ENCODE measurements at places on chromosomes 1 and 21.

DNA sequence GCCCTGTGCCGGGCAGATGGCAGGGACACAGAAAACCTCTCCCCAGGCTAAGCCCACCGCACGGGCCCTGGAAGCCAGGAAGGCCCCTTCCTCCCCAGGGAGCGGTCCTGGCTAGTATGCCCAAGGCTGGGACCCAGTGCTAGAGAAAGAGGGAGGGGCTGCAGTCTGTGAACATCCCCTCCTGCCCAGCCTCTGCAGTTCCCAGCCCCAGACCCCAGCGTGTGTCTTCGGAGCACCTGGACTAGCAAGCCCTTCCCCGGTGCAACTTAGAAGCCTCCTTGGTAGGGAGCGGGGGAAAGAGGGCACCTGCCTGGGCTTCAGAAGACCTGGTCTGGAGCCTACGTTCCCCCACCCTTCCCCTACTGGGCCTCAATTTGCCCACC is 2.1 kb downstream of the PLEKHG5 start:
- no peak for DNase-seq

DNA sequence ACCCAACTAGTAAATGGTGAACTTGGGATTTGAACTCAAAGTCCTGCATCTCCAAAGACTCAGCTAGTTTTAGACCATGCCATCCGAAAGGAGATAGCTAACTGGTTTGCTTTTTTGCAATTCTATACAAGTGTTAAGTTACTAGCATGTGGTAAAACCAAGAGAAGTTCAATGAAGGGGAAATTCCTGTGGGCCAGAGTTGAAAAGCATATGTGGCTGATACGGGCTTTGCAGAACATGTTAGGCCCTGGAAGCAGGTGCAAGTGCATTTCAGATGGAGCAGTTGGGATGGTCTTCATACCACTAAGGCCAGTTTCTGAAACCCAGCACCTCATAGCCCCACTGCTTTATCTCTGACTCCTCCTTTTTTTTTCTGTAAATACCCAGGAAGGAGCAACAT is 620.9 kb downstream of the PLPP3 start:
- no peak for DNase-seq

DNA sequence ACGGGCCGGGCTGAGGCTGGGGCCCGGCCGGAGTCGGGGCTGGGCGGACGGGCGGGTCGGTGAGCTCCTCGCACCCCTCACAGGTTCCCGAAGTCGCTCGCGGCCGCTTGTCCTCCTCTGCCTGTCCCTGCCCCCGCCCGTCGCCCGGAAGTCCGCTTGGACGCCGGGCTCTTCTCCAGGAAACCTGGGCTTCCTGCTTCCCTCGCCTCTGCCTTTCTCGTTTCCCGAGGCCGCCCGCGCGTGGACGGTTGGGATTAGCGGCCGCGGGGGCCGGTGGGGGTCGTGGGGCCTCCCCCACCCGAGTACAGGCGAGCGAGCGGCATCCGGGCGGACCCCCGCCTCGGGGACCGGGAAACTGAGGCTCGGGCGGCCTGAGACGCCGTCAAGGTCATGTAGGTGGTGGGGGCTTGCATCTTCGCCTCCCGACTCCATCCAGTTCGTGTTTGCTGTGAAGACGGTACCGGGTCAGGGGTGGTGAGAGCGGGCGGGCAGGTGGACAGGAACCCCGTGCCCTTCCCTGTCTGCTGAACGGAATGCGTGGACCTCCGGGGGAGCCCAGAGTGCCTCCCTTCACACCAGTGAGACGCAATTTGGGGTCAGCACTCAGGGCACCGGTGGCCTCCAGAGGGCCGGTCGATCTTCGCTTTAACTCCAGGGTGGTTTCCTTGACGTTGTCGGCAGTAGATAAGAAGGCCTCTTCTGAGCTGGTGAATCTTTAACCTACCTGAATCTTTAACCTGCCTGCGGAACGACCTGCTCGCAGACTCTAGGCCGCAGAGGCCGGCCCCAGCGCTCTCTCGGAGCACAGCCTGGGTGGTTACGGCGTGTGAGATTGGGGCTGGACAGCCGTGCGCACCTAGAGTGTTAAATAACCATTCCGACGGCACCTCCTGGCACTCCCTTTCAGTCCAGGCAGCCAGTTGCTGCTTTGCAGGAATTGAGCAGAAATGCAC is 686 bp downstream of the ARF1 start:
- no peak for DNase-seq

DNA sequence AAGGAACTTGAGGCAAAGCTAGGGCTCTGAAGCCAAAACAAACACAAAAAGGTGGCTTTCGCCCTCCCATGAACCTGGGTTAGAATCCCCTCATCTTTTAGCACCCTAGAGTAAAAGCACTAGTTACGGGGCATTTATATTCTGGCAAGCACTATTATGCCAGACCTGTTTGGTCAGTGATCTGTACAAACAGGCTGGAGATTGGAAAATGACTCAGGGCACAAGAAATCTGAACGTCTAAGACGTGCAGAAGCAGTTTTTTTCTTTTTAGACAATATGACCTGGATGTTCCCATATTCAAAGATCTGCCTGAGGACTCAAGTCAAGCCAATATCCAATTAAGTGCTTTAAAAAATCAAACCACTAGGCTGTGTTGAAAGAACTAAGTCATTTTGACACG is 3.0 kb downstream of the ZNF436 start:
- no peak for DNase-seq

DNA sequence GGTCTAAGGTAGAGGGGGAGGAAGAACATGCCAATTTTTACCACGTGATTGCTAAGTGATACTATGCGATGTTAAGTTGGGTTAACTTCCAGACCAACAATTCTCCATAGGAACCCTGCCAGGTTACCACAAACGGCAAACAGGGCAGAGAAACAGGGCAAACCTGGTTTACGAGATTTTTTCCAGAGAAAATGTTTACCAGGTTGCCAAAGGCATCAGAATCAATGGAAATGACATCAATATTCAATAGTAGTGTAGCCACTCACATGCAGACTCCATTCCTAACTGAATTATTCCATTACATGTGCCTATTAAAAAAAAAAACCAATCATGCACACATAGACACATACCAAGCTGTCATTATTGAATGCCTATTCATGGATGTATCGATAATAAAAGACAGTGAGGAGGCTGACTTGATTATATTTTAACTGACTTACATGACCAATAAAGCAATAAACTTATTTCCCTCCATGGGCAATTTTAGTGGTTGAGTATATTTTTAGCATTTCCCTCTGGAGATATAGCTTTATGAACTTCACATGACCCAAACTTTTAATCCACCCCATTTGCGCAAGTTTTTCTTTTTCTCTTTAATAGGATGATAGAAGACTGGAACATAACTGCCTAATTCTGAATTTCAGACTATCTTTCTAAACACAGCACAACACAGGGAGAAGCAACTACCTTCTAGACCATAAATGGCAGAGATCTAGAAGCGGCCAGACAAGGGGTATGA is 40.5 kb upstream of the KCNE1 start:
- DNase-seq = no peak

DNA sequence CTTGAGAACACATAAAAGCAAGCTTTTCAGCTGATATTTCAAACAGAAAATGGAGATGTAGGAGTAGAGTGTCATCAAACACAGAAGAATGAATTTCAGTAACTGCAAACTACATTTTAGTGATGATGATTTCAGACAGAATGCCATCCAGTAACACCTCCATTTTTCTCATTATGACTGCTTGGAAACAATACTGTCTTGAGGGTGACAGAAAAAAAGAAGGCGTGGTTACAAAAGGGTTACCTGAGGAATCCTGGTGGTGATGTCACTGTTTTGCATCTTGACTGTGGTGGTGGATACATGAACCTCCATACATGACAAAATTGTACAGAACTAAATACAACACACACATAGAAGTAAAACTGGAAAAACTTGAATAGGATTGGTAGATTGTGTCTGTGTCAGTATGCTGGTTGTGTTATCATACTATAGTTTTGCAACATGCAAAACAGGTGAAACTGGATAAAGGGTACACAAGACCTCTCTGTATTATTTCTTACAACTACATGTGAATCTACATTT is 375.9 kb downstream of the PTBP2 start:
- no peak for DNase-seq

DNA sequence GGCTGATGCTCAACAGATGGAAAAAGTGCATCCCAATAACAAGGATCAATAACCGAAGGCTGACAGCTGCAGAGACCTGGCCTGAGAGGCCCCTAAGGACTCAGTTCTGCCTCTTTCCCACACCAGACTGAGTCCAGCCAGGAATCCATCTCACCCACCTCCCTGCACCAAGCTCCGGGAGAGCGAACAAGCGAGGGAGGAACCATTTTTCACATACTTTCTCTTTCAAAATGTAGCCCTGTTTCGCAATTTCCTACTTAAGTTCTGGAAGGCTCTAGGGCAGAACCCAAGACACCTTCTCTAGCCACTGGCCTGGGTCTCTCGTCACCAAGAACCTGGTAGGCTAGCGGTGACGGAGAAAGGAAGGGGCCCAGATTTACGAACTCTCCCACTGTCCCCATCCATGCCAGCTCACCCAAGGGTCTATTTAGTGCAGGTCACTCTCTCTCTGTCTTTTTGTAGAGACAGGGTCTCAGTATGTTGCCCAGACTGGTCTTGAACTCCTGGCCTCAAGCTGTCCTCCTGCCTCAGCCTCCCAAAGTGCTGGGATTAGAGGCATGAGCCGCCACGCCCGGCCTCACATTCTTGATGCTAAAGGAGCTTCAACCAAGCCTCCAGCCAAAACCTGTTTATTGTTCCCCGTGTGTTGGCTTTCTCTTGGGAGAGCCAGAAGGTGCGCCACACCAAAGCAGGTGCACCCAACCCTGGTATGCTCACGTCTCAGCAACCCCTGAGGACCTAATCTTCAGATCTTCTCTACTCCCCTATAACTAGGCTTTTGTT is 10.9 kb upstream of the GNL2 start:
- DNase-seq = no peak

DNA sequence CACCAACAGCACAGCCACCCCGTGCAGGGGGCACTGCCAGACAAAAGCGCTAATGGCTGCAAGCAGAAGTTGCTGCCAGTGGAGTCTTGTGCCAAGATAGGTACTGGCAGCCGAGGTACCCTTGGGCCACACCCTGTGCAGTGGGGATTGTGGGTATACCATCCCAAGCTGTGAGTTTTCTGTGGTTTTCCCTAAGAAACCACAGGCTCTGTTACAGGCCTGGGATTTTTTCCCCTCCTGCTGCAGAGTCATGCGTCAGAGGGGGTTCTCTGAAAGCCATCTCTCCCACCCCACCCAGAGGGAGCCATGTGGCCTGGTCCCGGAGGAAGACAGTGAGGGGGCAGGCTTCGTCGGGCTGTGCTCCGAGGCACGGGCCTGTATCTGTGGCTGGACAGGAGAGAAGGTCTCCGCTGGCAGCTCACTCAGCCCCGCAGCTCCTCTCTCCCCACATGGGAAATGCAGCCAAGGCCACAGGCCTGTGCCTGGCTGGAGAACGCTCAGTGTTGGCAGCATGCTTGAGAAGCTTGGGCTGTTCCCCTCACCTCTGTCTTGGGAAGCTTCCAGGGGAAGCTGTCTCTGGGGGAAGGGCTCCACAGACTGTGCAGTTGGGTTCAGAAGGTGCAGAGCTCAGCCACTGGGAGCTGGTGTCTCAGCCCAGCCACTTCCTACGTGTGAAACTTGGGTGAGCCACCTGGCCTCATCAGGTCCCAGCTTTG is 42.5 kb downstream of the NEK2 start:
- DNase-seq = no peak

GRCh38 chr1:172885971-172886370 is 164.8 kb downstream of the TNFSF18 start:
- DNase-seq = no peak

DNA sequence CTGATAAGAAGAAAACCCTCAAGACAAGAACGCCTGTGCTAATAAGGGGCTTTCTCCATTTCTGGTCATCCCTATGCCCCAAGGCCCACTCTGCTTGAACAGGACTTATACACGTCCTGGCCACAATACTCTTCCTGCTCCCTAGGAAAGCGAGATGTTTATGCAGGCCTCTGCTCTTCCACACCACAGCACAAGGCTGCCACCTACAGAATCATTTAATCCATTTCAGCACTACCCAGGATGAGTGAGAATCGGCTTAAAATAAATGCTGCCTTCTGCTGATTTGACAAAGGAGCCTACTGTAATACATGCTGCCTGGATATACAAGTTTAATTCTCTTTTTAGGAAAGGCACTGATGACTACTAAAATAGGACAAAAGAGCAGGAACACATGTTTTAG is 29.4 kb downstream of the FRRS1 start:
- no peak for DNase-seq

GRCh38 chr1:238001818-238002217 is 111.1 kb upstream of the ZP4 start:
- DNase-seq = no peak

GRCh38 chr1:7383671-7384520 is 387.2 kb upstream of the VAMP3 start:
- DNase-seq = no peak

GRCh38 chr1:66535853-66536252 is 1.9 kb downstream of the SGIP1 start:
- DNase-seq = no peak

DNA sequence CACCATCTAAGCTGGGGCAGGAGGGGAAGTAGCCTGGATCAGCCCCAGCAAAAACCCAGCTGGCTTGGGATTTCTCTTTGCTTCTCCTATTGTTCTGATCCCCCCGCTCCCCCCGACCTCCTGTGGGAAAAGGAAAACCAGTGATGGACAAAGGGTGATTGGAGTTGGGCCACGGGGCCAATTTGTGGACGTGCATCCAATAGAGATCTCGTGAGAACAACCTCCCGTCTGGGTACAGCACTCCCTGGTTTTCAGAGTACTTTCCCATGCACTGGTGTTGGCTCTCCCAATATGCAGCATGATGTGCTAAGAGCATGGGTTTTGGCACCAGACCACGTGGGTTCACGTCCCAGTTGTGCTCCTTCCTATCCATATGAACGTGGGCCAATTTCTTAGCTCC is 9.0 kb downstream of the BLACAT1 start:
- DNase-seq = no peak

GRCh38 chr1:39407510-39407895 is 83.9 kb upstream of the BMP8A start:
- DNase-seq = no peak

DNA sequence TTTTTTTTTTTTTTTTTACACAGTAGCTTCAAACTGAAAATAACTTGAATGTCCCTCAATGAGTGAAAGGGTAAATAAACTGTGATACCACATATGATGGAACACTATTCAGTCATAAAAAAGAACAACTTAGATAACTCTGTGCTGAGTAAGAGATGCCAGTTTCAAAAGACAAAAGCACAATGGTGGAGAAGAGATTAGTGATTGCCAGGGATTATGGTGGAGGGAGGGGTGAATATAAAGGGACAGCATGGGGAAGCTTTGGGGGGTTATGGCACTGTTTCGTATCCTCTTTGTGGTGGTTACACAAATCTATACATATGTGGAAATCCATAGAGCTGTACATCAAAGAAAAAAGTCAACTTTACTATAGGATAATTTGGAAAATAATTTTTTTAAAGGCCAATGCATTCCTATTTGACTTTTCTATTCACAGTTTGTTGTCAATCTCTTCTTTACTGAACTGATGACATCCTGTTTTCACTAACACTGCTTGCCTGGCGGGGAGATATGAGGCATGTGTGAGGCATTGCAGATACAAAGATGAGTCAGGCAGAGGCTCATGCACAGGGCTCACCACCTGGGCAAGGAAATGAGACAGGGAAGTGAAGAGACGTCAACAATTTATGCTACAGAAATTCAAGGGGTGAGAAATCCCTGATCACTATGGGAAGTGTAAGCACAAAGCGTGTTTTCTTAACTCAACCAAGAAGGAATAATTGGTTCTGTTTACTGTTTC is 302.7 kb downstream of the DUSP10 start:
- DNase-seq = peak; percentile 9

GRCh38 chr1:200714504-200715187 is 24.0 kb upstream of the CAMSAP2 start:
- DNase-seq = no peak

Measured in stimulated activated CD8-positive, alpha-beta memory T cell treated with anti-CD3 and anti-CD28 coated beads, Interleukin-15, amount 100 ng/mL, for 1 hour (primary cell).